Left renal cortex interstitium (tissue), 4 donors: ENCODE measurements at places on chromosomes 12 and 14.

DNA sequence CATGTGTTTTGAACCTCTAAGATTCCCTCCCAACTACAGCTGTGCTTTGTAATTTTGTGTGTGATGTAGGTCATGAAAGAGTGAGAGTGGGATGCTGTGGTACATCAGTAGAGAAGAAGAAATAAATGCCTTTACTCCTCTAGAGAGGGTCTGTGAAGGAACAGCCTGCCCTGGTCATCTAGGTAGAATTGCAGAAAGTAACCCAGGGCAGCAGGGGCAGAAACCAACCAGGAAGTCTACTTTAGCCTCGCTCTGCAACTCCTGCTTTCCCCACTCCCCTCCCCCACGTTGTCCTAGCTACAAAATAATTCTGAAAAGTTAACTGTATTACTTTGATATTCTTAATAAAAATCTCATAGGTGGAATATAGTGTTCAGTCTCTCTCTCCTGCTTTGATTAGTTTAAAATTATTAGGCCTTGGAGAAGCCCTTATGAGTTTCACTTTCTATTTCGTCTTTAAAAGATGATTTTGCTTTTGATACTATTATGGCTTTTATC is 7.5 kb downstream of the TBK1 start:
- DNase-seq = no peak

DNA sequence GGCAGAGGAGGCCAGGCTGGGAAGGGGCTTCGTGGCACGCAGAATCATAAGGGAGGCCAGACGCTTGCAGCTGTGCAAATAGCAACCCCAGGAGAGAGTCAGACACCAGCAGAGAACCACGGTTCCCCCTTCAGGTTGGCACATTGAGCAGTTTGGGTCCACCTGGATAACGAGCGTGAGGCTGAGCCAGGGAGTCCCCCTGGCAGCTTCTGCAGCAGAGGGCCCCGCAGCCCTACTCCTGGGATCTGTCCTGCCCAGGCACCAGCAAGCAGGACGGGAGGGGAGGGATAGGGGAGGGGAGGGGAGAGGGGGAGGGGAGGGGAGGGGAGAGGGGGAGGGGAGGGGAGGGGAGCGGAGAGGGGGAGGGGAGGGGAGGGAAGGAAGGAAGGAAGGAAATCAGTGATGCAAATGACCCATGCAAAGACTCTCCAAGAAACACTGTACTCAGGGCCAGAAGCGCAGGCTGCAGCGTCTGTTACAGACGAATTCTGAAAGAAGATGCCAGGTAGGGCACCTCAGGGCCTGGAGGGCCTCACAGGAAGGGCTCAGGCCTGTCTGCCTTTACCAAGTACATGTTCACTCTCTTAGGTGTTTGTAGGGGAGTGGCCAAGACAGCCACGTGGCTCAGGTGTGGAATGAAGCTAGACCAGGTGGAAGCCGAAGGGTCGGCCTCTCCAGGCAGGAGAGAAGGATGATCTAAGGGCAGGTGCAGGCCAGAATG is 32.3 kb upstream of the MMP17 start:
- no peak for DNase-seq

- DNase-seq = no peak
Observed at GRCh38 chr14:103308717-103309616, 25.1 kb upstream of the EIF5 start.

DNA sequence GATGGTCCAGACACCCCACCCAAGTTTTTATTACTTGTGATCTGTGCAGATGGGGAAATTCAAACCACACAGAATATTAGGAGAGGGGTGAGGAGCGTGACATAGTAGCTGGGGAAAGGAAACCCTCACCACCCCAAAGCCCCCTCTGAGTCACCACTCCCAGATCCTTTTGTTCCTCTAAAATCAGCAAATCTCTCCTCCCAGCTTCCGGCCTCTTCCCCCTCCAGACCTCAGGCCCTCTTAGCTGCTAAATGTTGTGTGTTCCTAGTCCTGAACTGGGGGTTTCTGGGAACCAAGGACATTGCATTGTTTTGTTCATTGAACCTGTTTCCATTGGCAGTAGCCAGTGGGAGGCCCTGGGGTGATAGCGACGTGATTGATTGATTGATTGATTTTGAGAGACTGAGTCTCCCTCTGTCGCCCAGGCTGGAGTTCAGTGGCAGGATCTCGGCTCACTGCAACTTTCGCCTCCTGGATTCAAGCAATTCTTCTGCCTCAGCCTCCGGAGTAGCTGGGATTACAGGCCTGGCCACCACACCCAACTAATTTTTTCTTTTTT is 5.9 kb upstream of the ORAI1 start:
- no peak for DNase-seq

DNA sequence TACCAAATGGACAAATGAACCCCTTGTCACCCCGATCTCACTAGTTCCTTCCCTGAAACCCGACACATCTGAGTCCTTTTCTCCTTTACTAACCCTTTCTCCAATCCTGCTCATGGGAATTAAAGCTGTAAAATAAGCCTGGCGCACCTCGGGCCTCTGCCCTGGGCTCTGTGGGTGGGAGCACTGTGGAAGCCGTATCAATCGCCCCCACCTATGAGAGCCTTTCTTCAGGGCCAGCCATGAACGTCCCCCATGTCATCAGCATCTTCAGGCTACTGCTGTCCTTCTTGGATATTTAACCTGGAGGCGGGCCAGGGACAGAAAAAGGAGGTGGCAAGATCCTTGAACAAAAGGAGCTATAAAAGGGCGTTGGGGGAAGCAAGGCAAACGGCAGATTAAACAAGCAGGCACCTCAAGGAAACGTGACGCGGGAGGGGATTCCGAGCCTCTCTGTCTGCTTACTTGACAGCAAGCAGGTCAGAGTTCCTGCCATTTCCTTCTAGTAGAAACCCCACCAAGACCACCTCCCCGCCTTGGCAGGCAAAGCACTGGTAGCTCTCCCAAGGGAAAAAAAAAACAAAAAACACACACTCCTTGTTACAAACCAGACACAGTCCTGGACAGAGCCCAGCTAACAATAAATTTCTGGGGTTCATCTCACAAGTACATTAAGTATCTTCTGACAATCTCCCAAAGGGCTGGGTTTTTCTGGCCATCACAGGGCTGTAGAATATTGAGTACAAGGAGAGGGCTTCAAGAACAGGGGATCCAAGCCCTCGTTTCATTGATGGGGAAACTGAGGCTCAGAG is 62.9 kb downstream of the DPF3 start:
- DNase-seq = no peak

GRCh38 chr12:113727651-113728061 is 238.5 kb downstream of the RBM19 start:
- no peak for DNase-seq
